ENCODE measurements at places on chromosomes 5 and 9.
A peak's percentile ranks its signal among the peaks of the same experiment; 100 is the strongest.

GRCh38 chr5:96794757-96795156, 13.0 kb downstream of the ERAP1 start:
- no peaks in the 10 kb centered on the region for H3K27me3 ChIP-seq
- H3K4me1 ChIP-seq, result peaks cover 13% of the 10 kb centered on the region
- DNase-seq, result no peak
- no peak overlapping the region for H3K4me3 ChIP-seq

DNA sequence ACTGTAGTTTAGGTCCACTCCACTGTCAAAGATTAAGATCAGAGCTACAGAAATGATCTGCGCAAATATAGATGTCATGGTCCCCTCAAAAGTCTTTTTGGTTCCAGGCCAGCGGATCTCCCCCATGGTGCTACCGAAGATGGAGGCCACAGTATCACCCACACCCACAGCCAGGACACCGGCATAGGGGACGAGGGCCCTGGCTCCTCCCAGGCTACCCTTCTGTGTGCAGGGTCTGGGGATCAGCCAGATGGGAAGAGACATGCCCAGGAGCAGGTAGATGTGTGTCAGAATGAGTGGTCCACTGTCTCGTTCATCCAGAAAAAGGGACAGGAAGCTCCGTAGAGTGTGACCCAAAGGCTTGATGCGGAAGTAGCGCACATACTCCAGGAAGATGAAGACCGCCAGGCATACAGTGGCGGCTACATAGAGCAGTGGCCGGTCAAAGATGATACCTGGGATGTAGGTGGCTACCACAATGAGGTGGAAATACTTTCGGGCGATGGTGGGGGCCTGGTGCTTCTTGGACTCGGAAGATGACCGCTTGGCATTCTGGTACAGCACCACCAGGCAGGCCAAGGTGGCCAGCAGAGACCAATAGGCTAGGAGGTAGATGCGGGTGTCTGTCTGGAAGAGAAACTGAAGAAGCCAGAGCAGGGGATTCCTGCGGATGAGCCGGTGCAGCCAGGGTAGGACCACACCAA, 1.5 kb downstream of the DOLK start:
- H3K4me3 ChIP-seq, result no peak overlapping the region
- H3K4me1 ChIP-seq, result peaks cover 12% of the 10 kb centered on the region
- H3K27me3 ChIP-seq, result no peaks in the 10 kb centered on the region
- peaks cover 7% of the 10 kb centered on the region for H3K36me3 ChIP-seq

DNA sequence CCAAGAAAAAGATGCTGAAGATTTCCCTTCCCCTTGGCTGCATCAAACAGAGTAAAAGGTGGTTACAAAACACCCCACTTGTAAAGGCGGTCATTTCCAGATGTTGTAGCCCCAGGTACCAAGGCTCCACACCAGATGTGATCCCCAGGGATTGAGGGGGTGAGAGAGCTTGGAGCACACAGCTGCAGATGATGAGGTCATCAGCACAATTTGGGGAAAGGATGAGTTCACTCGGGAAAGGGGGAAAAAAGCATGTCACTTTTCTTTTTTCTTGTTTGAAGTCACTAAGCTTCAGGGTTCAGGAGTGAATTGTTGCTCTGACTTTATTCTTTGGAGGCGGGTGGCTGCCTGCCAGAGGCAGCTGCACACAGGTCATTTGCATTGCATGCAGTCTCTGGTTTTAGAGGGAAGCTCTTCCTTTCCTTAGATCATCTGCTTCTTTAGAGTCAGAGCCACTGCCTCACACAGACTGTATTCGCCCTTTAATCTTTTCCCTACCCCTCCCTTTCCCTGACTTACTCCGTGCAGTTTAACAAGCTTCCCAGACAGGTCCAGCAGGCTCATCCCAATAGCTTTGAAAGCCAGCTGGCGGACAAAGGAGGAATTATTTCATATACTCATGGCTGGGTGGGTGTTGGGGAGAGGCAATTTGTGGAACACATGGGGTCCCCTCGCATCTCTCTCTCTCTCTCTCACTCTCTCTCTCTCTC, 409.3 kb upstream of the SLC24A2 start:
- no peaks in the 10 kb centered on the region for H3K27me3 ChIP-seq
- DNase-seq, result no peak
- H3K27ac ChIP-seq, result no peak overlapping the region
- no peaks in the 10 kb centered on the region for H3K4me1 ChIP-seq
- no peaks in the 10 kb centered on the region for H3K36me3 ChIP-seq

DNA sequence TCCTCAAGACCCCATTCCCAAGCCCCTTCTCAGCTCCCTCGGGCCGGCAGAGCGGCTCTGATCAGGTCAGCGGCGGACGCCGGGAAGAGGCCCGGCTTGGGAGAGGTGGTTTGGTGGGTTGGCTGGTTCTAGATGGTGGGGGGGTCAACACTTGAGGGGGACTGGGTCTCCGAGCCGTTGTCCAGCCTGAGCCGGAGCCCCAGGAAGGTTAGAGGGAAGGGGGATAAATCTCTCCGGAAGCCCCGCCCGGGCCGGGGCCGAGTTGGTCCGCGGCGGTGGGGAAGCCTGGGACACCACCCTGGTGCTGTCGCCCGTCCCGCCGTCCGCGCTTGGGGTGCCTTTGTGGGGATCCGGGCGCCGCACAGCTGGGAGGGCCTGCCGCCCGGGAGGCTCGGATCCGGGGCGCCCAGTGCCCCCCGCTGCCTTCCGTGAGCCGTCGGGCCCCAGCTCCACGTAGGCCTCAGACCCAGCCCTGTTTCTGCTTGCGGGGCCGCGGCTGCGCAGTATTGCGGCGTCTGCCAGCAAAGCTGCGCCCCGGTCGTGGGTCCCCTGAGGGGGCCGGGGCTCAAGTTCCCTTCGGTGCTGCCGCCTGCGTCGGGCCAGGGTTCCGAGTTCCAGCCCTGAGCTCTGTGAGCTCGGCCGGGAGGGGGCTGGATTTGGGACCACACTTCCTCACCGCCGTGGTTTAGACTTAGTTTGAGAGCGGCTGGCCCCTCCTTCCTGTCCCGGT, 542 bp upstream of the TRIM52 start:
- peaks cover 10% of the 10 kb centered on the region for H3K36me3 ChIP-seq
- H3K4me1 ChIP-seq, result peaks cover 24% of the 10 kb centered on the region
- H3K27ac ChIP-seq, result peak overlapping the region; percentile 100
- H3K27me3 ChIP-seq, result no peaks in the 10 kb centered on the region
- peak overlapping the region; percentile 90 for H3K4me3 ChIP-seq

GRCh38 chr5:180180421-180180820, 28.6 kb downstream of the RASGEF1C start:
- no peaks in the 10 kb centered on the region for H3K27me3 ChIP-seq
- no peak overlapping the region for H3K4me3 ChIP-seq
- H3K36me3 ChIP-seq, result no peaks in the 10 kb centered on the region
- peaks cover 10% of the 10 kb centered on the region for H3K4me1 ChIP-seq
- DNase-seq, result no peak

GRCh38 chr5:113379936-113380806, 54.6 kb downstream of the TSSK1B start:
- DNase-seq, result no peak
- H3K36me3 ChIP-seq, result no peaks in the 10 kb centered on the region
- H3K4me1 ChIP-seq, result no peaks in the 10 kb centered on the region
- no peak overlapping the region for H3K27ac ChIP-seq
- H3K27me3 ChIP-seq, result no peaks in the 10 kb centered on the region

GRCh38 chr5:150137168-150137957, 18.3 kb downstream of the PDGFRB start:
- H3K4me3 ChIP-seq, result no peak overlapping the region
- H3K27ac ChIP-seq, result no peak overlapping the region
- H3K36me3 ChIP-seq, result peaks cover 3% of the 10 kb centered on the region
- H3K4me1 ChIP-seq, result peaks cover 49% of the 10 kb centered on the region
- peak; percentile 45 for DNase-seq
